Activated CD4-positive, alpha-beta T cell treated with anti-CD3 and anti-CD28 coated beads for 4 hours (primary cell): ENCODE measurements at places on chromosomes 4 and X.

- DNase-seq = no peak
Measured at GRCh38 chr4:54227256-54228055, 1.6 kb upstream of the PDGFRA start.

DNA sequence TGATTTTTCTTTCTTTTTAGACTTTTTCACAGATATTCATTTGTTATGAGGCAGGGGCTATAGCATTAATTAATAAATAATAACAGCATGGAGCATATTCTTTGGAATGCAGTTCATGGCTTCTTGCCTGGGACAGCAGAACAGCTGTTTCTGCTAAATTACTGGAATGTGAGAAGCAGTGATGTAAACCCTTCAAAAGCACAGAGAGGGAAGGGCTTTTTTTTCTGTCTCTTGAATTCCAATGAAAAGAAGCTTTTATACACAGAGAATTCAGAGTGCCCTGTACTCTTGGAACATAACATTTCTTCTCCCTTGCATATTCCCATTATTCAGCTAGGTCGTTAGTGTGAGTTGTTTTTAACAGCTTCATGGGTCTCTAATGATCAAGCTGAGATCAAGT, 28.5 kb upstream of the ANK2 start:
- no peak for DNase-seq

DNA sequence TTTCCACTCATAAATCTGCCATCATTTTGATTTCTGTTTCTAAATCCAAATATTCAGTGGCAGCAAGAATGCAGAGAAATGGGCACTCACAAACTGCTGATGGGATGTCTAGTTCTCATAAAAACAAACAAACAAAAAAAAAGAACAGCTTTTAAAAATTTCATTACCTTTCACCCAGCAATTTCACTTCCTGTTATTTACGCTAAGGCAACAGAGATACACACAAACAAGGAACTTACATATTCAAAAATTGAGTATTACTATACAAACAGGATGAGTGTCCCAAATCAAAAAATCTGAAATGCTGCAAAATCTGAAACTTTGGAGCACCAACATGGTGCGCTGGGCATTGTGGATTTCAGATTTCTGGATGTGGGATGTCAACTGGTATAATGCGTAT, 36.4 kb downstream of the FAT1 start:
- no peak for DNase-seq

- DNase-seq = no peak
Measured at GRCh38 chr4:80918004-80918403, 112.5 kb upstream of the BMP3 start.

DNA sequence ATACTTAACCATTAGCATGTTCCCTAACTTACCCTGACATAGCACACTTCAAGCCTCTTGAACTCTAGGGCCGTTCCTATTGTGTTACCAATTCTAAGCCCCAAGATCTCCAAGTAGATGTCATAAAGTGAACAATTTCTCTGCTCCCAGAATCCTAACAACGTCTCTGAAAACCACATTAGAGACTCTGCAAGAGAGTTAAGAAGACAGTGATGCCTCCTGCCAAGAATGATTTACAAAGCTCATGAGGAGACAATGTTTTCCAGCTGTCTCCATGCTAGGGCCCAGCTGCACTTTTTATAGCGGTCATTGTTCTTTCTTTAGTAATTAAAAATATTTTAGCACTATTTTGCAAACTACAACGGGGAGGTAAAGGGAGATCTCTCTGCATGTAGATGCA, 358.4 kb downstream of the PPP3CA start:
- DNase-seq = no peak

DNA sequence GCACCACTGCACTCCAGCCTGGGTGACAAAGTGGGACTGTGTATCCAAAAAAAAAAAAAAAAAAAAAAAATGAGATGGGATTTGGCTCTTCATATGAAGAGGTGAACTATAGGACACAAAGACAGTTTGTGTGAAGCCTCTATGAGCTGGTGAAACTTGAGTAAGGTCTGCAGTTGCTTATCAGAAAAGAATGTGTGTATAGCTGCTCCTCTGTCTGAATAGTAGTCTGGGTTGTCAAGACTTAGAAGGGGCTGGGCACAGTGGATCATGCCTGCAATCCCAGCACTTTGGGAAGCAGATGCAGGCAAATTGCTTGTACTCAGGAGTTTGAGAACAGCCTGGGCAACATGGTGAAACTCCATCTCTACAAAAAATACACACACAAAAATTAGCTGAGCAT, 82.8 kb downstream of the ARSF start:
- no peak for DNase-seq

GRCh38 chr4:96102541-96103026, 262.7 kb downstream of the PDHA2 start:
- DNase-seq = no peak
